Umbilical cord (tissue), 2 donors: ENCODE measurements at places on chromosomes 13 and 19. TPM values are rescaled to one million over a fixed set of nuclear protein-coding genes. Genes with fewer than 3 reads are reported as not detected.

Gene AXL
- total RNA-seq, result 104 TPM

Gene KIR2DL1
- not detected for total RNA-seq

Gene PABPC3
- total RNA-seq, result 0.24 TPM

Gene PNMA8B
- 3.1 TPM for total RNA-seq

Gene ITGBL1
- total RNA-seq, result 5.1 TPM

GRCh38 chr13:28710161-28710560 lies 8.6 kb downstream of the SLC46A3 start:
- DNase-seq, result no peak

GRCh38 chr19:17871878-17872250 lies at the start of gene SLC5A5:
TSS of gene SLC5A5 (plus strand) at chr19:17871945. CDS start at chr19:17872320, 375 bp downstream.
- no peak for DNase-seq

DNA sequence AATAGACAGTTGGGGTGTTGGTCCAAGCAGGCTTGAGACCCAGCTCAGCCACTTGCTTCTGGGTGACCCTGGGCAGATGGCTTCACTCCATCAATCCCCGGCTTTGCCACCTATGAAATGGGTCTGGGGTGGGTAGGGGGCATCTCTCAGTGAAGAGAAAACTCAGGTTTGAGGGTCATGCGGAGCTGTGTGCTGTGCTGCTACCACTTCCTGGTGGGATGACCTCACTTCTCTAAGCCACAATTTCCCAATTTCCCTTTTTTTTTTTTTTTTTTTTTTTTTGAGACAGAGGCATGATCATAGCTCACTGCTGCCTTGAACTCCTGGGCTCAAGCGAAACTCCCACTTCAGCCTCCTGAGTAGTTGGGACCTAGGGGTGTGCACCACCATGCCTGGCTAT lies 4.6 kb upstream of the PLAUR start:
- no peak for DNase-seq
